ENCODE measurements at places on chromosomes 7 and 10.

- no peak for DNase-seq
Measured at GRCh38 chr10:97314671-97315070, 4.4 kb upstream of the FRAT1 start.

DNA sequence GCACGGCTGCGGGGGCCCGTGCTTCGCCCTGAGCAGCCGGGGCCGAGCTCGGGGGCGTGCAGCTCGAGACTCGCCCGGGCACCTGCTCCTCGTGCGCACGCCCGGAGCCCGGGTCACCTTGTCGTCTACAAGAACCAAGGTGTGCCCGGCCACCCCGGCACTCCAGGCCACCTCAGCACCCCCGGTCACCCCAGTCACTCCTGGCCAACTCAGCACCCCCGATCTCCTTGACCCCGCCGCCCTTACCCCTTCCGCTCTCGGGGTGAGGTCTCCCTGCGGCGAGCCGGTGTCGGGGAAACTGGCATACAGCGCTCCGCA, 268 bp upstream of the IGFBP3 start:
- DNase-seq = no peak

DNA sequence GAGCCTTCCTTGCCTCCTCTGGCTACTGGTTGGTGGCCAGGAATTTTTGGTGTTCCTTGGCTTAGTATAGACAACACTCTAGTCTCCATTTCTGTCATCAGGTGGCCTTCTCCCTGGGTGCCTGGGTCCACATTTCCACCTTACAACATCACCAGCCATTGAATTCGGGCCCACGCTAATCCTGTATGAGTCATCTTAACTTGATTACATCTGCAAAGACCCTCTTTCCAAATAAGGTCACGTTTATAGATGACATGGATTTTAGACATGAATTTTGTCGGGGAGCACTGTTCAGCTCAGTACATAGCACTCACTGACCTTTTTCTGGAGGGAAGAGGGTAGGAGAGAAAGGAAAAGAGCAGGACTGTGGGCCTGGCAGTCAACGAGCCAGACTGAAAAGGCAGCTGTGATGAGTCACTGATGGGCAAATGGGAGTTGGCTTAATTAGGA, 39.4 kb downstream of the MMRN2 start:
- no peak for DNase-seq

DNA sequence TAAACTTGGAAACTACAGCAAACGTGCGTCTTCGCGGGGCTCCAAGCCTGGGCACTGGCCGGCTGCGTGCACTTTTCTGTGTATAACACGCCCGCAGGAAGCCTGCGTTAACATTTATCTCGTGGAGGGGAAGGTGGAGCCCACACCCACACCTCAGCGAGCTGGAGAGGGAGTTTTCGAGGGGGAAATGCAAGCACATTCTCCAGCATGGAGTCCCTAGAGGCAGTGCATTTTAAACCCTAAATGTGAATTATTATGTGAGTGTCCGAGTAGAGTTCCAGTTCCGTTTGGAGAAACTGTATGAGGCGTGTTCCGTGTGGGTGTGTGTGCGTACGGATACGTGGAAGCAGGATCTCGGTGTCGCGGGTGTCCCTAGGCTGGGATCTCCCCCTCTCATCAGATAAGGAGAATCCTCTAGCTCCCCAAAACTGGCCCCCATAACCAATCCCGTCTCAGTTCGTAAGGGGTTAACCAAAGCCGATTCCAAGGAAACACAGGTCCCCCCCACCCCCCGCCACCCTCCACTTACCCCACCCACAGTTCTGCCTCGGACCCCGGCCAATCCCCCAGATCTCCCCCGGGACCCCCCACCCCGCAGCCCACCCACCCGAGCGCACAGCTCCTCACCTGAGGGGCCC, 403 bp downstream of the CDK6 start:
- peak; percentile 55 for DNase-seq

GRCh38 chr10:97406064-97406463, 4.9 kb upstream of the RRP12 start:
- no peak for DNase-seq

GRCh38 chr7:129222064-129222463, 2.8 kb upstream of the AHCYL2 start:
- DNase-seq = no peak

DNA sequence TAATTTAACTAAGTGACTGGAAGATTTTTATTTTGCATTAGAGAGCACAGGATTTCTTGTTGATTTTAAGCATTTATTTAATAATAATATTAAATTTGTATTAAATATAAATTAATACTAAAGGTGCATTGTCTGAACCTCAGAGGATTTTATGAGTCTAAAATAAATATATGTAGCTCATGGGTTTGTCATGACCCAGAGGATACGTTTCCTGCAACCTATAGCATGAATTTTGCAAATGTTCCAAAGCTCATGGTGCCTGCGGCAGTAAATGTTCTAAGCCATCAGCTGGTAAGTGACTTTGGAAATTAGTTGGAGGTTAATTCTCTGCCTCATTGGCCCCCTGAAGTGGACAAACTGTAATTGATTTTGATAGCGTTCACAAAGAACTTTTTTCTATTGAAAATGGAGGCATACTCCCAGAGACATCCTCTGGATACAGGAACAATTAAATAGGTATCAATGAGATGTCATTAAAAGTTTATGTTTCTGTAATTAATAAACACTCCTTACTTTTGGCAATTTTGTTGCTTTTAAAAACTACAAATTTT, 397.4 kb downstream of the ANKRD7 start:
- DNase-seq = no peak

DNA sequence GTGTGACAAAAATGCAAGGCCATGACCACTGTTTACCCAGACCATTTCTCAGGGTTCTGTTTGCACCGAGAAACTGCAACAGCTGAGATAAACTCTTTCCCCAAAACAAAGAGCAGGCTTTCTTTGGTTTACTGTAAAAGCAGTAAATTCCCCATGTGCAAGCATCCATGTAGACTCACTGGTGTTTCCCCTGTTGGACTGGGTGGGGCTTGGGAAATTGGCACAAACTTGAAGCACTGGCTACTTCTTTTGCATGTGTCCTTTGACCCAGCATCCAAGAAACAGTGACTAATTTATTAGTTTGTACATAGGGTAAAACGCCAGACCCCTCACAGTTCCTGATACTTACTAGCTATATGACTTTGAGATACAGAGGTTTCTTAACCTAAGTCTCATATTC, 12.3 kb downstream of the IQUB start:
- DNase-seq = no peak

- no peak for DNase-seq
Measured at GRCh38 chr10:17764142-17764541, 12.1 kb downstream of the TMEM236 start.

DNA sequence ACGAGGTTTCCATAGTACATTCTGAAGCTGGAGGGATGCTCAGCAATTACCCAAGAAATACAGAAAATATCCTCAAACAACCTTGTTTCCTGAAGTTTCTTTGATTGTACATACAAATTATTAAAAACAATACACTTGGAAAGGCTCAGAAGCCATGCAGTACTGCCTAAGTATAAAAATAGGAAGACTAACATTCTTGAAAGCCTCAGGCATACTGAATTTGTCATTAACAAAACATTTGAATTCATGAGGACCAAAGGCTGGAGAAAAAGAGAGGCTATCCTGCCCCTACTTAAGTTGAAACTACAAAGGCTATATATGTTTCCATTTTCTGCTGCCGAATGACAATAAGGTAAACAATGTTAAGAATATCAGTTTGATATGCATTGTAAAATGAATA, 54.3 kb upstream of the SGCE start:
- no peak for DNase-seq
